Karpas-422 (cell line): ENCODE measurements at places on chromosomes 5 and 9. TPM values are rescaled to one million over a fixed set of nuclear protein-coding genes. Genes with fewer than 3 reads are reported as not detected.

GRCh38 chr5:148793261-148793660 is 33.1 kb upstream of the ADRB2 start:
- DNase-seq = no peak

The DMGDH gene
- not detected in 2 replicates for total RNA-seq

DNA sequence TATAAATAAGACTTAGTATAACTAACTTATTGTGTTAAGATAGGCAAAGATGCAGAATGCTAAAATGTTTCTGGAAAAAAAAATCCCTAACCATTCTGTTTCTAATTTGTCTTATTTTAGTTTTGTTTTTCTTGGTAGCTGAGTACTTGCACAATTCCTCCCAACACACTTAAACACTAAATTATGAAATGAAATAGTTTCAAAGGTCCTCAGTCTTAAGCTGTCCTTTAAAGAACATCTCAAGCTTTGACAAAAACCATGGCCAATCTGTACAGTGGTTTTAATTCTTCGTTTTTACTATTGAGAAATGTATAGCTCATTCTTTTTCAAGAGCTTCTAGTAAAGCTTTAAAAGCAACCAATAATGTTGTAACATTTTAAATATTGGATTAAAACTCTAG is 171.5 kb downstream of the EDIL3 start:
- DNase-seq = no peak

DNA sequence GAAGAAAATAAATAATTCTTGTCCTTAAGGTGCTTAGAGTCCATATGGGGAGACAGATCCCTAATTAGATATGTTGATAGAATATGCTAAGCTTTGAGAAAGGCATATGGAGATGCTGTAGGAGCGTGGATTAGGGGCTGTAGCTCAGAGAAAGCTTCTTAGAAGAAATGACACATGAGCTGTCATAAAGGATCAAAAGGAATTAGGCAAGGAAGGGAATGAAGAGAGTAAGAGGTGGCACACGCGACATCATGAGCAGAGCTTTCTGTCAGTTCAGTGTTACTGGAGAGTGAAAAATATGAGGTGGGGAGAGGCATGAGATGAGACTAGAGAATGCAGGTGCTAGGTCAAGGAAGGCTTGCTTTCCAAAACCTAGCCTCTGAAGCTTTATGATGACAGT is 118.6 kb downstream of the KIAA0825 start:
- no peak for DNase-seq

The ADGRD2 gene
- total RNA-seq = not detected in 2 replicates

GRCh38 chr9:77892171-77892570 is 139.4 kb downstream of the GNAQ start:
- DNase-seq = no peak

DNA sequence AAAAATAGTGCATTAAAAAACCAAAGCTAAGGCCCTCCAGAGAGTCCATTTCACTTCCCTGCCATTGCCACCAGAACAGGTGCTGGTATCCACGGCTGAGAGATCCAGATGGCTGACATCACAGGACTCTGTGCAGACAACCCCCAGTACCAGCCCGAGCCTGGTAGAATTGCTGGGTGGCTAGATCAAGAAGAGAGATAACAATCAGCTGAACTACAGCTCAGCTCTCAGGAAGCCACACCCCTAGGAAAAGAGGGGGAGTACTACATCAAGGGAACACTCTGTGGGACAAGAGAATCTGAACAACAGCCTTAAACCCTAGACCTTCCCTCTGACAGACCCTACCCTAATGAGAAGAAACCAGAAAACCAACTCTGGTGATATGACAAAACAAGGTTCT is 73.8 kb upstream of the SLIT3 start:
- DNase-seq = no peak

GRCh38 chr9:36407122-36407723 is 7.2 kb upstream of the RNF38 start:
- DNase-seq = peak; percentile 87

The SRD5A1 gene
- 18.0 and 19.5 TPM in 2 replicates for total RNA-seq

The DCTN3 gene
- total RNA-seq = 75.9 and 98.9 TPM in 2 replicates

DNA sequence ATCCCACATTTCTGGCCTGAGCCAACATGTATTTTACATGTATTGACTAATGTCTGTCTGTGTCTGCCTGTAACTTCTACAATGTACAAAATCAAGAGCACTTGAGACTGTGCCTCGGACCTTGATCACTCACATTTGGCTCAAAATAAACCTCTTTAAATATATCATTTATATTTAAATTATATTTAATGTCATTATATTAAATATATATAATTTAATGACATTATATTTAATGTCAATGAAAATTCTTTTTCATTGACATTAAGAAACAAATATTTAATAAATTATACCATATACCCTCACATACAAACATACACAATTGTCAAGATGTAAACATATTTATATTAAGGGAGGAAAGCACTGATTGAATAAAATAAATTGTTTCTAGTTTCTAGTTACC is 1099.8 kb upstream of the CDH18 start:
- no peak for DNase-seq

The ECM2 gene
- 0.11 TPM in 1 of 2 replicates, not detected in the other for total RNA-seq

DNA sequence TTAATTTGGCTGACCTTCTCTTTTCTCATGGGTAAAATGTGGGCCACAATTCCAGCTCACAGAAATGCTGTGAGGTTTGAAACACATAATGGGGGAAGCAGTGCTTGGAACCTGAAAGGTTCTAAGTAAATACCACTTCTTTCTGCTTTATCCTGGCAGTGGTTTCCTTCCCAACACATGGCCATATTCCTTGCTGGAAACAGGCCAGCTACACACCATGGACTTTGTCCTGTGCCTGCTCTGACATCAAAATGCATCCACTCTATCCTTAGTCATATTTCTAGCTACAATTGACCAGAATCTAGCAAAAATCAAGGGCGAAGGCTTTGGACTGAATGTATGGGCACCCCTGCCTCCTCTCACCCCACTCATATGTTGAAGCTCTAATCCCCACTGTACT is 93.1 kb upstream of the TRPC7 start:
- no peak for DNase-seq

The KIAA0825 gene
- total RNA-seq = 0.04 and 2.0 TPM in 2 replicates

GRCh38 chr5:143186623-143187022 is 216.9 kb downstream of the NR3C1 start:
- DNase-seq = peak; percentile 63

The HAPLN1 gene
- not detected in 2 replicates for total RNA-seq

The SLC34A3 gene
- total RNA-seq = not detected in 2 replicates
